Dermis microvascular lymphatic vessel endothelial cell (primary cell): ENCODE measurements at places on chromosomes 13 and 19.

DNA sequence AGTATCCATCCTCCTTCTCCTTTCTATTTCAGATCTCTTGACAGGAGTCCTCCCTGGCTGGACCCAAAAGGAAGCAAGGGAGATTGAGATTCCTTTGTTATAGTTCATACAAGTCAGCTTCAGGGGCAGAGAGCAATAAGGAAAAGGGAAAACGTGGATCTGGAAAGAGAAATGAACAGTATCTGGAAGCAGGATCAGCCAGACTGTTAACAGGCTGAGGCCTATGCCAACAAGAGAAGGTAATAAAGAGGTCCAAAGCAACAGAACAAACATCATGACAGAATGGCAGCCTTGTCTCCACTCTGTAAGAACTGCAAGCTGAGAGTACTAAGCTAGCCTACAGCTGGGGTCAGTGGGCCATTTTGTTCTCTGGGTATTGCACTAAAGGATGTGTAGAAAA is 64.5 kb downstream of the RAP2A start:
- DNase-seq: no peak

- no peak for DNase-seq
Observed at GRCh38 chr13:84500016-84500415, 617.7 kb upstream of the SLITRK1 start.

DNA sequence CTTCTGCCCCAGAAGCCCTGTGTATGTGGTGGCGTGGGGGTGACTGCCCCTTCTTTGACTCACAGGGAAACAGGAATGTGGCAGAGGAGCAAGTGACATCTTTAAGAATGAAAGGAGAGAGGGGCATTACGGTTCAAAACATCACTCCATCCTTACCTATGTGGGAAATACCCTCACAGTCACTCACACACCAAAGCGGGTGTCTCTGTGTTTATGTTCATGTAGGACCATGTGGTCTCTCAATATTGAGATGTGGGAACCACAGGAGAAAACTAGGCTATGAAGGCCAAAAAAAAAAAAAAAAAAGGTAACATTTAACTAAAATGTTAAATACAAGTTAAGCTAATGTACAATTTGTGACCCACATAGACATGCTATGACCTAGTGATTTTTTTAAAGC is 153.6 kb upstream of the GPR12 start:
- no peak for DNase-seq

- DNase-seq: no peak
Observed at GRCh38 chr13:99417201-99418102, 83.8 kb upstream of the TM9SF2 start.

DNA sequence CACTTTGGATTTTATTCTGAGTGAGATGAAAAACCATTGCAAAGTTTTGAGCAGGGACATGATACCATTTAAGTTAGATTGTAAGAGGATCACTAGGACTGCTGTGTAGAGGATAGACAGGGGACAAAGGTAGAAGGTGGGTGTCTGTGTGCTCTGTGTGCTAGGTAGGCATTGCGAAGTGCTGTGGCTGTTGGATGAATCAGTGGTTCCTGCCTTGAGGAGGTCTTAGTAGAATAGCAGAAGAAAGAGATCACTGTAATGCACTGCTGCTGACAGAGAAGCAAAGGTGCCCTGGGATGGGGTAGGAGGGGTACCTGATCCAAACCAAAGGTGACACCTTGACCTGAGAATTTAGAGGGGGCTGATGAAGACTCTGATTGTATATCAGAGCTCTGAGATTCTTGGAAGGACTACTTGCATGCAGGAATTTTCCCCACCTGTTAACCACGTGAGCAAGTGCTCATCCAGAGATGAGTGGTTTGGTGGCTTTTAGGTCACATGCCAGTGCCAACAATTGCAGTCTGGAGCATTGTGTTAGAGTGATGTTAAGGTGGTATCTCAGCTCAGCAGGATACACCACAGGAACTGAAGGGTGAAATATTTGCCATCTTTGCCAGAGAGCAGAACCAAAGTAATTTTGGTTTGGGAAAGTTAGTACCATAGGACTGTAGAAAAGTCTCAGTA is 10.8 kb downstream of the WASF3 start:
- no peak for DNase-seq
